ENCODE measurements at places on chromosomes 2 and 18.

DNA sequence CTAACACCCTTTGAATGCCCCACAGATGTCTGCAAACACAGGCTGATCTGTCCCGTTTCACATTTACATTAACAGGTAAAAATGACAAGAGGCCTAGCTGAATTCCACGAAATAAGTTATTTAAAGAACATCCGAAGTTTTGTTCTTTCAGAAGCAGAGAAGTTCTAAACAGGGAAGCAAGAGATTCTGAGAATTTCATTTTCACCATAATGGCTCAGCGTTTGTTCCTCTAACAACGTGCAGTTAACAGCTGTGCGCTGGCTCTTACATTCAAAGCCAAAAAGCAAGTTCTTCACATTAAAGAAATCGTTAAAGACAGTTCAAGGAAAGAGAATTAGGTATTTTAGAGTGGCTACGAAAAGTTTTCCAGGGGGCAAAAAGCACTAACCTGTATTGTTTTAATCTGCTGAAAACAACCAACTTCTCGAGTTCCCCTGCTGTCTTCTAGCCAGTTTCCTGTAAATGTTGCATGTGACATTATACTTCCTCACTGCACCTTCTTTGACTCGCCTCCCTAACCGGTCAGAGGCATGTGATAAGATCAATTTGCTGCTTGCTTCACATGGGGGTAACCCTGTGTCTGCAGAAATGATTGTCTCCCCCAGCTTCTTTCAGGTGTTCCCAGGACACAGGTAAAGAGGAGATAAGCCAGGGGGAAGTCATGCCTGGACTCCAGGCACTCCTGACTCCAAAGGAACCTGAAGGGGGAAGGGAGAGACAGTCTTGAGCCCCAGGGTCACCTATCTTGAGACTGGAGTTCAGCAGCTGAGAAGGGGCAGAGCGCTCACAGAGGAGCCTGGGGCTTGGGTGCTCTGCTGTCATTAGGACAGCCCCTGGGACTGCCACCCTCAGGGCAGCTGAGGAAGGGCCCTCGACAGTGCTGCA is 36.8 kb upstream of the WIPF1 start:
- DNase-seq: no peak

- peak; percentile 42 for DNase-seq
These were observed 45.9 kb downstream of the ST6GAL2 start for GRCh38 chr2:106839849-106840595.

- no peak for DNase-seq
These were observed 20.8 kb upstream of the MAP4K4 start for GRCh38 chr2:101676674-101677073.

GRCh38 chr2:15812187-15812780 is 128.1 kb upstream of the MYCN start:
- DNase-seq: no peak

- no peak for DNase-seq
These were observed 217.0 kb downstream of the C1D start for GRCh38 chr2:67845621-67846369.

- DNase-seq: peak; percentile 32
These were observed 730 bp downstream of the ODC1 start for GRCh38 chr2:10447300-10447894.

GRCh38 chr2:170465241-170465640 is 249.9 kb upstream of the SP5 start:
- no peak for DNase-seq

DNA sequence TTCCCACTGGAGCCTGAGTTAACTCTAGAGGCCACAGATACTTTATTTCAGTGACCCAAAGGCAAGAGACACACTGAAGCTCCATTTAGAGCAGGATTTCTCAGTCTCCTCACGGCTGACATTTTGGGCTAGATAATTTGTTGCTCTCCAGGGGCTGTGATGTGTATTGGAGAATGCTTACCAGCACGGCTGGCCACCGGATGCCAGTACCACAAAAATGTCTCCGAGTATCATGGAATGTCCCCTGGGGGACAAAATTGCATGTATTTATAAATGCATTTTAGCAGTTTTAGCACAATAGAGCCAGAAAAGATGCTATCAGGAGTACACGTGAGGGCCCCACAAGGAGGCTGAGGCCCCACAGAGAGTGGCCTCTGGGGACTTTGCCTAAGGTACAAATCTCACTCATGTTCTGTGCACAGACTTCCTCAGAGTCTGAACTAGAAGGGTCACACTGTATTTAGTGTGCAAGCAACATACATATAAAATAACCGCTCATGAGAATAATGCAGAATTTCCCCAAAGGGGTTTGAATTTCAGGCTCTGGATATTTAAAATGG is 20.5 kb upstream of the DCC start:
- DNase-seq: no peak

- no peak for DNase-seq
These were observed 126.8 kb downstream of the ZAP70 start for GRCh38 chr2:97840198-97840597.

GRCh38 chr2:180938451-180938850 is 42.0 kb upstream of the UBE2E3 start:
- DNase-seq: peak; percentile 90

GRCh38 chr18:72460210-72460680 is 83.9 kb downstream of the CBLN2 start:
- no peak for DNase-seq

DNA sequence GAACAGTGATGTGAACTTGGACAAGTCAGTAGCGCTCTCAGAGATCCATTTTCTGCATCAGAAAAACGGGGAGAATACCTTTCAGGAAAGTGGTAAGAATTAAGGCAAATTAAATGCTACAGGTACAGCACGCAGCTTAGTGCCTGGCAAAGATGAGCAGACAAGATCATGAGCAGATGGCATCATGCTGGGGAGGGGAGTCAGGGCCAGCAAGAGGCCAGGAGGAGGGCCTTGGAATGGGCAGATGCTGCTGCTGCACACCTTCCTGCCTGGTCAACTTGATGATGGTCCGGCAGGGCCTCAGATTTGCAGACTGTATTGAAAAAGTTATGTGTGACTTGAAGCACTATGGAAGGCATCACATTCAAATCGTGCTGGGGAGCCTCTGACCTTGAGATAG is 72.9 kb downstream of the GALNT14 start:
- no peak for DNase-seq

- no peak for DNase-seq
These were observed 938.1 kb upstream of the SLC39A10 start for GRCh38 chr2:194718881-194719280.

- no peak for DNase-seq
These were observed 7.1 kb upstream of the XIRP2 start for GRCh38 chr2:166881177-166881576.

DNA sequence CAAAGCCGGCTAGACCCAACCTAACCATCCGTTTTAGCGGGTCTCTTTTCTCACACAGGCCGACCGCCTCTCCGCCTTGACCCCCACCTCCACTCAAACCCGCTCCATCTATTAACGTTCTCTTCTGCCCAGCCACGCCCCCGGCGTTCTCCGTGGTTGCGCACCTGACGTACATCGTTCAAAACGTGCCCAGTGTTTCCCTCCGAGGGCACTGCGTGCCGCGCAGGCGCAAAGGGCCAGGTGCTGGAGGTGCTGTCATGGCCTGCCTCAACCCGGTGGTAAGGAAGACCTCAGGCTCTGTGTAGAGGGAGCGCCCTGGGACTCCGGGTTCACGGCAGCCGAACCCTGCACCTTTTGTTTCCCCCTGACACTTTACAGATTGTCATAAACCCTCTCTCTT is at the start of gene GTF2A1L:
Gene GTF2A1L, plus strand, starts transcription at position 239 of the 400 bp plus-strand sequence. Its CDS starts 19 bp downstream, at position 258.
- no peak for DNase-seq

DNA sequence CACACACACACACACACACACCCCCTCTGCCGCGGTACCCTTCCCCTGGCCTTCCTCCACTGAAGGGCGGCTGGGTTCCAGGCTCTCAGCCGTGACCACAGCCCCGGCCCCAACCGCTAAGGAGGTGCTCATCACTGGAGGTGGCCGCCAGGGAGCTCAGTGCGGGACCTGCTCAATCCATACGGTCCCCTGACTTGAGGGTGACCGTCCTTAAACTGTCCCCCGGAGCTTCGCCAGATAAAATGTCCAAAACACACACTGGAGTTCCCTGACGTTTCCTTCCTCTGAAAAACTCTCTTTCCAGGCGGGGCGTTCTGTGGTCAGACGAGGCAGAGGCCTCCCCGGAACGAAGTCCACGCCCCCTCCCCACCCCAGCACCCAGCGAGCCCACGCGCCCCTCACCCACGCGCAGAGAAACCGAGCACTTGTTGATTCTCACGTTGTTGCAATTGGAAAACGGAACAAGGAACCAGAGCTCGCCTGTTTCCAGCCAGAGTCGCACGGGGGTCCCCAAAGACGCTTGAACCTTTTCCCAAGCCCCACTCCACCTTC is 1.4 kb downstream of the MBP start:
- DNase-seq: peak; percentile 50

GRCh38 chr2:100954044-100954420 is 48.1 kb upstream of the RPL31 start:
- DNase-seq: no peak

DNA sequence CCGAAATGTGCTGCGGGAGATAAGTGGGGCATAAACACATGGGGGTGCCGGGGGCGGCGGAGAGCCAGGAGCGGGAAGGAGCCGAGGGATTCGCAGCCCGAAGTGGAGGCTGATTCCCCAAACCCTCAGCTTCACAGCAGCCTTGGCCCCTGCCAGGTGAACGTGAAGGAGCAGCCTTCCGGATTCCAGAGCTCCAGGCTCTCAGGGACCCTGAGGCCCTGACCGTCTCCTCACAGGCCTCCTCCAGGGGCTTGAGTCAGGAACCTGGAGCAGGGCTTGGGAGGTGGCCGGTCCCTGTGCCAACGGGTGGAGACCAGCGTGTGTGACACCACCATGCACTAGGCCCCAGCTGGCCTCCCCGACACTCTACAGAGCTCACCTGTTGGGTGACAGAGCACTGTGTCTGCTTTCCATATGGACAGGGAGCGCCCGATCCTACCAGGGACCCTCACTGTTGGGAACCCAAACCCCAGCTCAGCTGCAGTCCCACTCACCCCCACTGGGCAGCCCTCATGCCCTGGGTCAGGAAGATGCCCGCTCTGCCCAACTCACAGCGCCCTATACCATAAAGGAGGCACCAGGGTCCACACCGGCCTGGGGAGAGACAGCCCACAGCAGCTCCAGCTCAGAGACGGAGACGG is 117.6 kb upstream of the OTOS start:
- DNase-seq: no peak

DNA sequence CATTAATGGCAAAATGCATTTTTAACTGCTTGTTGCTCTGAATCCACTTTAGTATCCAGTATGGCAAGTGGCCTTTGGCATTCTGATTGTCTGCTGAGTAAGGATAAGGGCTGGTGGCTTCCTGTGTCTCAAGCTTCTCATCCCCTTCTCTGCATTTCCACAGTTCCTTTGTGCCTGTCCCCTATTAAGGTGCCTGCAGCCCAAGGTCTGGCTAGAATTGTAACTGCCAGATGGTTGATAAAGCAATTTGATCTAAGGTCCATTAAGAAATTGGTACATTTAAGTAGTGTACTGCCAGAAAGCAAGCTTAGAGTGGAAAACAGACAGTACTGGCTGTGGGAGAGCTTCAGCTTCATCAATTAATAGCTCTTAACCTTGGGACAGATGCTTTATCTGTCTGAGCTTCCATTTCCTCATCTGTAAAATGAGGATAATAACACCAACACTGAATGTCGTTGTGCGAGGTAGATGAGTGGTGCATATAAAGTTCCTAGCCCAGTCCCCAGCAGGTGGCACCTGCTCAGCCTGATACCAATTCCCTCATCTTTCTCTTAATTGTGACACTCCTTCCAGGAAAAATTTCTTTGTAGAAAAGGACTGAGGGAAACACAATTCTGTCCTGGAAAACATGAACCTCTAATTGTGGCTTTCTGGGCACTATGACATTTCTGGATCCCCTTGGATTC is 570.6 kb upstream of the GCFC2 start:
- DNase-seq: no peak

DNA sequence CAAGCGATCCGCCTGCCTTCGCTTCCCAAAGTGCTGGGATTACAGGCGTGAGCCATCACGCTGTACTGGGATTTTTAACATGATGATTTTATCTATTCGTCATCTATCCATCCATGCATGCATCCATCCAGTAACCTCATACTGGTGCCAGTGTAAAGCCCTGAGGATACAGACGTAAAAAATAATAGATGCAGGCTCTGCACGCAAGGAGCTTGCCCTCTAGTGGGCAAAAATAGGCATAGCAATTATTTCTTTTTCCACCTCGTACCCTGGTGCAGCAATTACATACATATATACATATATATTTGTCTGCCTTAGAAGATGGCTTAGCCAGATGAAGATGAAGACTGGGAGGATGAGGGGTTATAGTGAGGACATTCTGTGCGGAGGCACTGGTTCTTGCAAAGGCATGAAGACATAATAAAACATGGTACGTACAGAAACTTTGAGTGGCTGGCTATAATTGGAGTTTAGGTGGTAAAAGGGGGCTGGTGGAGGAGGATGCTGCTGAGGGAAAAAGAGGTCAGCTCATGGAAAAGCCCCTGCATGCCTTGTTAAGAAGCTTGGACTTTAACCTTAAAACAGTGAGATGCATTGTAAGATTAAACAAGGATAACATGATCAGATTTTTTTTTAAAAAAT is 19.6 kb upstream of the RPIA start:
- peak; percentile 63 for DNase-seq

- DNase-seq: no peak
These were observed 1.4 kb downstream of the SNORC start for GRCh38 chr2:232871418-232871834.

- DNase-seq: no peak
These were observed 1283.2 kb upstream of the NXPH2 start for GRCh38 chr2:140063356-140063755.

DNA sequence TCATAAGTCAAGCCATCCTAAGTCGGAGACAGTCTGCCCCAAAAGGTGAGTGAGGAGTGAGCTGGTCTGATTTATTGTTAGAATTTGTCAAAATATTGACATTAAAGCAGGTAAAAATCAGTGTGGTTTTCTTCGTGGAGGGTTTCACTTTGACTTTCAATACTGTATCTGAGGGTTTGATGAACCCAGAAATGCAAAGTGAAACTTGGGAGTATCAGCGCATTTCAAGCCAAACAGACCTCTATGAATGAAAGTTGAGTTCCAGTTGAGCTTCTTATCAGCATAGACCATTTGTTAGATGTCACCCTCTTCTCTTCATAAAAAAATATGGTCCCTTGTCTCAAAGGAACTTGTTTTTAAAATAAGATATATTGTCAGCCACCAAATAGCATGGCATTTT is 21.7 kb upstream of the CXCR4 start:
- DNase-seq: no peak

DNA sequence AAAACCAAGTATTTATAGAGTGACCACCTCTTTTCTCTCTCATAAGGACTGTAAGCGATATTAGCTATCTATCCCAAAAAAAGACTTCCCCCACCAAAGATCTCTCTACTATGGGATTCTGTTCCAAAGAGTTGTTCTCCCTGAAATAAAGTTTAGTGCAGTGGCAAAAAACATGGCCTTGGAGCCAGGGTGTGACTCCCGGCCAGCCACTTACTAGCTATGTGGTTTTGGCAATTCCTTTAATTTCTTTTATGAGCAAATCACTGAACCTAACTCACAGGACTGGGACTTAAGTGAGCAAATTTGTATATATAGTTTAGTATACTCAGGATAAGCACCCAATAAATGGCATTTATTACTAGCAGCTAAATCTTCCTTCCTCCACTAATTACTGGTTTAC is 42.6 kb downstream of the SESTD1 start:
- no peak for DNase-seq

GRCh38 chr2:45013229-45014015 is 4.2 kb upstream of the SIX2 start:
- no peak for DNase-seq
